ENCODE measurements at places on chromosomes 5 and 9. TPM values are rescaled to one million over a fixed set of nuclear protein-coding genes. Genes with fewer than 3 reads are reported as not detected.

DNA sequence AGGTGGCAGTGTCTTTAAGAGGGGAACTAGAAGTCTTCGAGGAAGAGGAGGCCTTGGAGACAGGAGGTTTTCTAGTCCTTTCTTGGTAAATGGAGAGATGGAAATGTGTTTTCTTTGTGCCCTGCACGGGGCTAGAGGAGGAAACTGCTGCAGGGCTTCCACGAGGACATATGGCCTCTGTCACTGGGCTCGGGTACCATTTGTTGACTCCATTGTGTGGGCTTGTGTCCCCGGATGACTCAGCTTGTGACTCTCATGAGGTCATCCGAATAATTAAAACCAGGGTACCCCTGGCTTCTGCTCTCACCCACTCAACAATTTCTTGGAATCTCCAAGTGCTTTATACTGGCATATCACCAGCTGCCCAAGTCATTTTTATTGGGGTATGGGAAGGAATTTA is 261.7 kb downstream of the KIF4B start:
- H3K36me3 ChIP-seq, result no peaks in the 10 kb centered on the region
- H3K4me1 ChIP-seq, result no peaks in the 10 kb centered on the region
- DNase-seq, result no peak
- H3K27ac ChIP-seq, result no peak overlapping the region
- no peaks in the 10 kb centered on the region for H3K27me3 ChIP-seq

DNA sequence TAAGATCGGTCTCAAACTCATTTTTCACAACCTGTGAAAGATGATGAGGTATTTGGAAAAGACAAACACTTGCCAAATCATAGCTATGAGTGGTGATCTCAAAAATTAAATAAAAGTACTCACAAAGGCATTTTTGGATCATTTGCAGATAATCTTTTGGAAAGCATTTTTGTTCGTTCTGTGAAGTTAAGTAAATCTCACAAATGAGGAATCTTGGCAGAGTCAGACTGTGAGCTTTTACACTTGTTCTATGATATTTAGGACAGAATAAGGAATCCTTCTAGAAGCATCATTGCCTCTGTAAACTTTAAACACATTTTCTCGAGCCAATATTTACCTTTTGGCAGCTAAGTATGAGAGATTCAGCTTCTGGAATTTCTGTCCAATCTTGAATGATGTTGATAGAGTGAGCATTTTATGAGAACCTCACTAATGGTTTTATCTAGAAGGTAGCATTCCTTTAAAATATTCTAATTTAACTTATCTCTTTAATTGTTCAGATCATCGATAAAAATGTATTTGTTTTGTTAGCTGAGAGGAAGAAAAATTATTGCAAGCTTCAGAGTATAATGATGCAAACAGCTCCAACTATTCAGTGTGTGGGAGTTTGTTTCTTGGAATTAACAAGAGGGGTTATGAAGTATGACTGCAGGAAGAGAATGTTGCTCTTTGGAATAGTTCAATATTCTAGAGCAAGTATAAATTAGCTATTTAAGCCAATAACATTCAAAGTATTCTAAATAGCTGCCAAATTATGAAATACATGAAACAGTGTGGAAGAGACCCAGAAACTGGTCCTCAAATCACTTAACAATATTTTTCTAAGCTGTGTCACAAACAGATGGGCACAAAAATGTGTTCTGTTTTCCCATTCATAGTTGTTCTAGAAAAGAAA is 48.6 kb upstream of the SLCO6A1 start:
- H3K4me3 ChIP-seq, result no peak overlapping the region
- H3K36me3 ChIP-seq, result no peaks in the 10 kb centered on the region
- H3K27ac ChIP-seq, result no peak overlapping the region
- no peaks in the 10 kb centered on the region for H3K4me1 ChIP-seq

Gene NR4A3
- total RNA-seq, result 0.10 TPM

DNA sequence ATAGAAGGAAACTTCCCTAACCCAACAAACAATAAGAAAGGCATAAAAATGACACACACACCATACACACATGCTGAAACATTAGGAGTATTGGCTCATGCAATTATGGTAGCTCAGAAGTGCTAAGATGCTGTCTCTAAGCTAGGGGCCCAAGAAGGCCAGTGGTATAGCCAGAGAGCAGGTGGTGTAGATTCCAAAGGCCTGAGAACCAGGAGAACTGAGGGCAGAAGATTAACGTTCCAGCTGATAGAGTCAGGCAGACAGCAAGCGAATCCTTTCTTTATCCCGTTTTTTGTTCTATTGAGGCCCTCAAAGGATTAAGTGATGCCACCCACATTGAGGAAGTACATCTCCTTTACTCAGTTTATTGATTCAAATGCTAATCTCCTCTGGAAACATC is 262.9 kb downstream of the EPB41L4A start:
- H3K36me3 ChIP-seq, result no peaks in the 10 kb centered on the region
- no peak overlapping the region for H3K4me3 ChIP-seq
- no peak for DNase-seq
- no peaks in the 10 kb centered on the region for H3K4me1 ChIP-seq
- H3K27ac ChIP-seq, result no peak overlapping the region
- H3K27me3 ChIP-seq, result no peaks in the 10 kb centered on the region

- no peaks in the 10 kb centered on the region for H3K36me3 ChIP-seq
- no peaks in the 10 kb centered on the region for H3K27me3 ChIP-seq
- no peaks in the 10 kb centered on the region for H3K4me1 ChIP-seq
- DNase-seq, result no peak
- H3K4me3 ChIP-seq, result no peak overlapping the region
- H3K27ac ChIP-seq, result no peak overlapping the region
These were observed 71.7 kb upstream of the FCN1 start for GRCh38 chr9:134989206-134990065.

DNA sequence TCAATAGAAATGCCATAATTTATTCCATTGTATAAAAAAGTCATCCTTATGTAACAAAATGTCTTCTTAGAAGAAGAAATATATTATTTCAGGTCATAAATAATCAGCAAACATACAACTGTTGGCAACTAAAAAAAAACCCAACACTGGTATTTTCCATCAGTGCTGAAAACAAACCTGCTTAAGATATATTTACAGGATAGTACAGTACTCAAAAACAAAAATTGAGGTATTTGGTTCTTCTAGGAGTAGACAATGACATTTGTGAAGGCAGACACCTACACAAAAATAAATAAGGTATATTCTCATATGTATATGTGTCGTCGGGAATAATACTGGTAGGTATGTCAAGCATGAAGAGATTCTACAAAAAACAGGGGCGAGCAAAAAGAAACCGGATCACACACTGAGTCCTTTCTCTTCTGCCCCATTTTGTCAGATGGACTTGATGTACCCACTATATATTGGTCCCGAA is 2.9 kb downstream of the DUSP1 start:
- peaks cover 15% of the 10 kb centered on the region for H3K4me1 ChIP-seq
- peak overlapping the region; percentile 100 for H3K27ac ChIP-seq
- no peak for DNase-seq
- peaks cover 12% of the 10 kb centered on the region for H3K36me3 ChIP-seq
- H3K27me3 ChIP-seq, result no peaks in the 10 kb centered on the region

Gene KIF12
- 33.8 TPM for total RNA-seq

Gene PCDHA6
- total RNA-seq, result 0.12 TPM

- DNase-seq, result no peak
- no peak overlapping the region for H3K27ac ChIP-seq
- no peaks in the 10 kb centered on the region for H3K36me3 ChIP-seq
- no peaks in the 10 kb centered on the region for H3K4me1 ChIP-seq
- no peak overlapping the region for H3K4me3 ChIP-seq
- no peaks in the 10 kb centered on the region for H3K27me3 ChIP-seq
These were observed 29.5 kb upstream of the LRRC14B start for GRCh38 chr5:161803-162110.

- H3K27ac ChIP-seq, result no peak overlapping the region
- no peaks in the 10 kb centered on the region for H3K27me3 ChIP-seq
- no peaks in the 10 kb centered on the region for H3K4me1 ChIP-seq
- H3K4me3 ChIP-seq, result no peak overlapping the region
- DNase-seq, result no peak
- no peaks in the 10 kb centered on the region for H3K36me3 ChIP-seq
These were observed 15.7 kb downstream of the TTC23L start for GRCh38 chr5:34854459-34855174.

Gene SLC34A3
- total RNA-seq, result not detected

DNA sequence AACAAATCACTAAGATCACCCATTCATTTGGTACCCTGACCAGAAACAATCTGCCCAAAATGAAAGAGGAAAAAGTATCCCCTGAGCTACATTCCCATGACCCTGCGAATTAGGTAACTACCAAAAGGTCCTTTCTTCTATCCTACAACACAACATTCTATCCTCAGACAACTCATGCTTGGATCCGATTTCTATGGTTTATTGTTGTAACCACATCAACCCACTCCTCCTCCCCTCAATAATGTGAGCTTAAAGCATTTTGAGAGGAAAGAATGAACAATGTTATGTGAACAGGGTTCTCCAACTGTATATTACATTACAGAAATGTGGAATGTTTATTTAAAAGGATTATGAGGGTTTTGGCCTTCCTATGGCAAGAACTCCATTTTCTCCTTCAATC is 4.0 kb downstream of the SLC35D2 start:
- DNase-seq, result no peak
- H3K27me3 ChIP-seq, result no peaks in the 10 kb centered on the region
- no peaks in the 10 kb centered on the region for H3K36me3 ChIP-seq
- no peak overlapping the region for H3K27ac ChIP-seq

DNA sequence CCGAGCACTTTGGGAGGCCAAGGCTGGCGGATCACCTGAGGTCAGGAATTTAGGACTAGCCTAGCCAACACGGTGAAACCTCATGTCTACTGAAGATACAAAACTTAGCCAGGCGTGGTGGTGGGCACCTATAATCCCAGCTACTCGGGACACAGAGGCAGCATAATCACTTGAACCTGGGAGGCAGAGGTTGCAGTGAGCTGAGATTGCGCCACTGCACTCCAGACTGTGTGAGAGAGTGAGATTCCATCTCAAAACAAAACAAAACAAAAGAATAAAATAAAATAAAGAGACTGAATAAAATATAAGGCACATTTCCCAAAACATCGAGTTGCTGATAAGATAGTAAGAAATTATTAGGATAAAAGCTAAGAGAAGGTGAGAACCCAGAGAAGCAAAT is 32.3 kb upstream of the GLDC start:
- DNase-seq, result no peak
- H3K36me3 ChIP-seq, result no peaks in the 10 kb centered on the region
- no peak overlapping the region for H3K4me3 ChIP-seq
- H3K27me3 ChIP-seq, result no peaks in the 10 kb centered on the region

- H3K27ac ChIP-seq, result no peak overlapping the region
- no peaks in the 10 kb centered on the region for H3K27me3 ChIP-seq
- no peaks in the 10 kb centered on the region for H3K36me3 ChIP-seq
- DNase-seq, result no peak
These were observed 5.1 kb upstream of the TUT7 start for GRCh38 chr9:86359151-86359879.

DNA sequence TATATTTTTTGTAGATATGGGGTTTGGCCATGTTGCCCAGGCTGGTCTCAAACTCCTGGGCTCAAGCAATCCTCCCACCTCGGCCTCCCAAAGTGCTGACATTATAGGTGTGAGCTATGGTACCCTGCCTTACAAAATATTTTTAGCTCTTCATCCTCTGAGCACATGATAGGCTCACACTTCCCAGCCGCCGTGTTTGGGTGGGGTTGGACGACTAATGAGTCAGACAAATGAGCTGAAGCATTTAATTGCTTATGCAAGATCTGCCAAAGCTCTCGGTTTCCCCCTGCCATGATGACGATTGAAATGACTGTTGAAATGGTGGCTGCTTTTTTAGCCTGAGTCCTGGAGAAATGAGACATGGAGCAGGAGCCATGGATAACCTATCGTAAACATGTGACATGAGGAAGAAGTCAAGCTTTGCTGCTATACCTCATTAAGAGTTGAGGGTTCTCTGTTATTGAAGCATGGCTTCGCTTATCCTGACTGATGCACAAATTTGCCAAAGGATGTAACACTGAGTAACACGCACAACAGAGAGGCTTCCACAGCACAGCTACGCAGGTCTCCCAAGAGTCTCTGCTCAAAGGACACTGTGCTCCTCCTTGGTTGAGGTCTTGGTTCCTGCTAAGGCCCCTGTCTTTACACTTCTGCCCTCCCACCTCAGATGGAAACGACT is 48.2 kb upstream of the GFPT2 start:
- no peaks in the 10 kb centered on the region for H3K4me1 ChIP-seq
- DNase-seq, result no peak
- no peak overlapping the region for H3K4me3 ChIP-seq
- no peak overlapping the region for H3K27ac ChIP-seq
- H3K36me3 ChIP-seq, result no peaks in the 10 kb centered on the region

GRCh38 chr5:157575381-157576020 is at the start of gene ADAM19:
Gene ADAM19, minus strand, starts transcription at chr5:157575775. Its CDS starts 79 bp downstream, at chr5:157575696.
- no peaks in the 10 kb centered on the region for H3K4me1 ChIP-seq
- H3K36me3 ChIP-seq, result no peaks in the 10 kb centered on the region
- peak within 1 kb of the TSS; percentile 75 for H3K4me3 ChIP-seq
- peak within 1 kb of the TSS; percentile 77 for H3K27ac ChIP-seq
- no peaks in the 10 kb centered on the region for H3K27me3 ChIP-seq
- peak; percentile 35 for DNase-seq

- no peak overlapping the region for H3K4me3 ChIP-seq
- DNase-seq, result no peak
- no peaks in the 10 kb centered on the region for H3K36me3 ChIP-seq
- no peaks in the 10 kb centered on the region for H3K27me3 ChIP-seq
- no peaks in the 10 kb centered on the region for H3K4me1 ChIP-seq
These were observed 12.3 kb upstream of the KCNIP1 start for GRCh38 chr5:170491479-170491878.

DNA sequence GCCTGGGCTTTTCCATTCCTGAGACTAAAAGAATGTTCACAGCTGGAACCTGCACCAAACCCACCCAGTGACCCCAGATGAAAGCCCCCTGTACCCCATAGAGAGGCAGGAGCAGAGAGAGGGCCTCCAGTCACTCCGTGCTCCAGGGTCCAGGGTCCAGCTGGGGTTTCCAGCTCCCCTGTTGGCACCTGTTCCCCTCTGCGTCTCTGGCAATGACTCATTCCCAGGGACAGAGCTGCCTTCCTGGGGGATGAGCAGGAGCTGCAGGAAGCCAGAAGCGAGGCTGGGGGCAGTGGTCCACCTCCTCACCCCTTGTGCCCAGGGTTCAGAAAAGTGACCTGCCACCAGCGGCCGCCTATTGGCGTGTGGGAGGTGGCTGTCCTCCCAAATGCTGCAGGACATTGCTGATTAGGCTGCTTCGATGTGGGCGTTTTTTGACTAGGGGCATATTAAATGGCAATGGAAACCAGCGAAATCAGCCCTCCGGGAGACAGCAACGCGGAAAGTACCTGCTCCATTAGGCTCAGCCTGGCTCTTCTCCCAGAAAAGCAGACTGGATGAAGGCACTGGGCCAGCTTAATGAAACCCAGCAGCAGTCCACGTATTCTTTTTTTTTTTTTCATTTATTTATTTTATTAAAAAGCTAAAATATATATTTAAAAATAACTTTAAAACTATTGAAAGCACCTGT is 97.4 kb downstream of the DAP start:
- no peaks in the 10 kb centered on the region for H3K4me1 ChIP-seq
- no peaks in the 10 kb centered on the region for H3K36me3 ChIP-seq
- DNase-seq, result no peak
- H3K27me3 ChIP-seq, result no peaks in the 10 kb centered on the region

Gene TOR1B
- 49.0 TPM for total RNA-seq
